ENCODE measurements at places on chromosomes 1 and 21. TPM values are rescaled to one million over a fixed set of nuclear protein-coding genes. Genes with fewer than 3 reads are reported as not detected.

DEPDC1 gene
- 18.7 TPM for total RNA-seq

SMAP2 gene
- 12.2 TPM for total RNA-seq

PAQR6 gene
- not detected for total RNA-seq

UBASH3A gene
- total RNA-seq, result not detected

PM20D1 gene
- not detected for total RNA-seq
